ENCODE measurements at places on chromosomes 5 and 9.

- DNase-seq = no peak
Measured at GRCh38 chr9:7342229-7342628, 457.3 kb downstream of the DMAC1 start.

DNA sequence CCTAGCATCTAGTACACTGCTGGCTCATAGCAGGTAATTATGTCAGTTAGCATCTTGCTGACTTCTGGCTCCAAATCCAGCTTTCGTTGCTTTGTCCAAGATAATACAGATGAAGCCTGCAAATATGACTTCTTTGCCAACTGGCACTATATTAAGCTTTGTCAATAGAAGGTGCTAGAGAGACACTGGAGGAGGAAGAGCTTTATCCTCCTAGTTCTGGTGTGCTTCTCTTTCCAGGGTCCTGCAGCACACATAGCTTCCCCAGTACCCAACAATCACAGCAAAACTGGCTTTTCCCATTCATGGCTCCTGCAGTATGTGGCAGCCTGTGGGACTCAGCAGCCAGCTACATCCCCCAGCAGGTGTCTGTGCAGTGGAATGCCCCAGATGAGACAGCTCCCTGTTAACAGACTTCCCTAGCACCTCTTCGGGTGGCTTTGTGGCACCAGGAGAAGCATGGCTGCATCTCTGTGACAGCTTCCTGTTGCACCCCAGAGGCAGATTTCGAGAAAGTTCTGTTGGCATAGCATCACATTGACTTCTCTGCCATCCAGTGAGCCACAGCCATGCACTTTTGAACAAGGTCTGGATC, 147.8 kb downstream of the OXCT1 start:
- DNase-seq = no peak

DNA sequence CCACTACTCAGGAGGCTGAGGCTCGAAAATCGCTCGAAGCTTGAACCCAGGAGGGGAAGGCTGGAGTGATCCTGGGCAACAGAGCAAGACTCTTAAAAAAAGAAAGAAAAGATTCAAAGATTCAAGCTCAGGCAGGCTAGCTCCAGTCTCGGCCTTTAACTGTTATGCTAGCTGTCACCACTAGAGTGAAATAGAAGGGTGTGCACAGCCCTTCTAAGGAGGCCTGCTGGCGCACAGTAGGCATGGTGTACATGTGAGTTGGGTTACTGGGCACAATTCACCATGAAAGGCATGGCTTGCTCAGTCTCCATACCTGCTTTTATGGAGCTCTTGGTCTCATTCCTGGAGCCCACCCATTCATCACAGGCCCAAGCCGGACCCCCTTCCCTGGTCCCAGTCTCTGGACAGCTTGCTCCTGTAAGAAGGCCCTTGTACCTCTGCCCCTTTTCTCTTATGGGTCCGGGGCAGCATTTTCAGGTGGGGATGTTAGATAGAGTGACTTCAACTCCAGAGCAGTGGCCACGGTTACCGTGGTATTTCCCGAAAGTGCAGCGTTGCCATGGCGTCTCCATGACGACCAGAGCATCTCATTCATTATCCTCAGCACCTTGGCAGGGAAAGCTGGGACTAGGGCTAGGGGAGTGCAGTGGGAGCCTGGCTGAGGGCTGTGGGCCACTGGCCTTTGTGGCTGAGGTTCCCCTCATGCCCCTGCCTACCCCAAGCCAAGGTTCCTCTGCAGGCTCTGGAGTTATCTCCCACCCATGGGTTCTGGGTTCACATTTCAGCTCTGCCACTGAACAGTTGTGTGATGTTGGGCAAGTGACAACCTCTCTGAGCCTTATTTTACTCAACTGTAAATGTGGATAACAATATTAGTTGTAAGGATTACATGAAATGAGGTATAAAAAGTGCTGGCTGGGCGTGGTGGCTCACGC, 5.7 kb downstream of the NDST1 start:
- DNase-seq = no peak

- DNase-seq = no peak
Measured at GRCh38 chr9:115548609-115549260, 430.8 kb upstream of the TNC start.

DNA sequence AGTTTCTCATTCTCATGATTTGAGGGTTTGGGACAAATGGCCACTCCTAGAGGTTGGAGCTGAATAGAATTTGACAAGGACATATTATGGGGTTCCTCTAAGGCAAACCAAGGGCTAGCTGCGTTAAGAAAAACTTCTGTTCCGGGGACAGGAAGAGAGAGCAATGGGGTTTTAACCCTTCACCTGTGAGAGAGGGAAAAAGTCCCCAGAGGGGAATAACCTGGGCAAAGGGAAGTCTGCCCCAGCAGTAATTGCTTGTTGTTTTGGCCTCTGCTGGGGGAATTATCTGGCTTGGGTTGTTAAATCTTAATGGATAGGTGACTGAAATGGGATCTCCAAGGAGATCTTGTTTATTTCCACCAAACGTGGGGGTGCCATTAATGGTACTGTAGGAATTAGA, 110.1 kb upstream of the MOCS2 start:
- DNase-seq = no peak

GRCh38 chr5:126445502-126446174, 22.4 kb downstream of the GRAMD2B start:
- no peak for DNase-seq

- DNase-seq = no peak
Measured at GRCh38 chr5:179697108-179697507, 1.7 kb upstream of the CANX start.

- DNase-seq = no peak
Measured at GRCh38 chr9:91677331-91677730, 253.7 kb upstream of the NFIL3 start.

DNA sequence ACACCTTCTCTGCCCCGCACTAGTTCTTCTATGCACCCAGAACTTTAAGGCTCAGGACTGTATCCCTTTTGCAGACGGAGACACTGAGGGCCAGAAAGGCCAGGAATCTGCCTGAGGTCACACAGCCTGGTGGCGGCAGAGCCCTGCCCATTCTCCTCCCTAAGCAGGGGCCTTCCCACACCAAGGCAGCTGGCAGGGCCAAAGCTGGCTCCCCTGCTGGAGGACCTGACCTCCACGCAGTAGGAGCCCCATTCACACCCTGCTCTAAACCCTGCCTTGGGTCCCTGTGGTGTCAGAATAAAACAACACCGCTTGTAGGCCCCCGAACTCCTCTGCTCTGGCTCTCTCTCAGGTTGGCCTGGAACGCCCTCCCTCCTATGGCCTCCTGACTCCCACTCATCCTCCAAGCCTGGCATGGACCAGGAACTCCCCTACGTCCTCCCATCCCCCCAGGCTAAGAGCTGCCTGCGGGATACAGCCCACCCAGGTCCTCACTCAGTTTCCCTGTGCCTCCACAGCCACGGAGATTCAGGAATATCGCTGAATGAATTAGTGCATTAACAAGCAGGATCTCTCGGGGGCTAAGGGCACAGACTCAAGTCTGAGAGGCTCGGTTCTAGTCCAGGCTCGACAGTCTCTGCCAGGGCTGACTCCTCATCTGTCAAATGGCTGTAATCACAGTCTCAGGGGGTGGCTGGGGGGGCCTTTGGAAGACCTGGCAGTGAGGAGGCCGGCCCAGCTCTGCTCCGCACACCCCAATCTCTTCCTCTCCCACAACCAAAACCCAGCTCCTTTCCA, 2.8 kb downstream of the ST6GALNAC6 start:
- no peak for DNase-seq

DNA sequence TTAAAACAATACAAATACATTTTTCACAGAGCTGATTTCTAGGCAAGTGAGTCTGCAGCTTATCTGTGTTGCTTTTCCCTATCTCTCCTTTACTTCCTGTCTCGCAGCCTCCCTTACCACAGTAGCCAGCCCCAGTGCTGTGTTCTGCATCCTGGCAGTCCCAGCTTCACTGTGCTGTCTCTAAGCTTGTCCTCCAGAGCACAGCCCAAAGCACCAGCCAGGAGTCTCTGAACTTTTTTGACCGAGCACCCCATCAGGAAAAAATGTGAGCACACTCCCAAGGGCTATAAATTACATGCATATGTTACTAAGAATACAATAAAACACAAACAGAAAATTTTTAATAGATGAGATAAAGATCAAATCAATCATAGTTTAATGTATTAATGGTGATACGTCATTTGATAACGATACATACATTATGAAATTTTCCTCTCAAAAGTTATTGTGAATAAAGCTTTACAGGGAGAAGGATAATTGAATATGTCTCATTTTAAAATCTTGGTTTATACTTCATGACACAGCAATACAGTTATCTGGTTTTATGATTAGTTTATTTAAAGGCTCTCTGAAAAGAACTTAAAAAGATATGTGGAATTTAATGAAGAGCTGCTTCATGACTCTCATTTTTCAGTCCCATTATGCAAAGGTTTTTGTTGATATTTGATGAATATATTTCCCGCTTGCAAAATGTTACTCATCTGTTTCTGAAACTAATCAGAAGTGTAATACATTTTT, 7.3 kb upstream of the RHOBTB3 start:
- no peak for DNase-seq

GRCh38 chr5:99019812-99020697, 91.2 kb upstream of the CHD1 start:
- no peak for DNase-seq

- DNase-seq = no peak
Measured at GRCh38 chr9:100474082-100474923, 1.4 kb downstream of the TMEFF1 start.

DNA sequence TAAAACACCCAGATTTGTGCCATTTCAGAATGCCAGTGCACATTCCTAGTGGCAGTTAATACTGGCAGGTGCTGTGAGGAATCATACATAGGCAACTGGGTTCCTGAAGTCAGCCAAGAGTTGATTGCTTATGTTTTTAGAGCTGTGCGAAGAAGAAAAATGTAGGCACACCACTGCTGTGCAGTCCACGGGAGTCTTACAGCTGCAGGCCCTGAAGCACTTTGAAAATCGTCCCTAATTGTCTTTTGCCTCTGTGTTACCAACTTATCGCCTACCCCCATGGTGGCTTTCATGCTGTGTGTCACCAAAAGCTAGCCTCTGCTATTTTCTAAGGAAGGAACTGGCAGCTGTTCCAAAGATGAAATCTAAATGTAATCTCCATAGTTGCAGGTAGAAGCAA, 263.9 kb downstream of the ARRDC3 start:
- DNase-seq = no peak

GRCh38 chr5:173689737-173690360, 73.4 kb upstream of the BOD1 start:
- no peak for DNase-seq

DNA sequence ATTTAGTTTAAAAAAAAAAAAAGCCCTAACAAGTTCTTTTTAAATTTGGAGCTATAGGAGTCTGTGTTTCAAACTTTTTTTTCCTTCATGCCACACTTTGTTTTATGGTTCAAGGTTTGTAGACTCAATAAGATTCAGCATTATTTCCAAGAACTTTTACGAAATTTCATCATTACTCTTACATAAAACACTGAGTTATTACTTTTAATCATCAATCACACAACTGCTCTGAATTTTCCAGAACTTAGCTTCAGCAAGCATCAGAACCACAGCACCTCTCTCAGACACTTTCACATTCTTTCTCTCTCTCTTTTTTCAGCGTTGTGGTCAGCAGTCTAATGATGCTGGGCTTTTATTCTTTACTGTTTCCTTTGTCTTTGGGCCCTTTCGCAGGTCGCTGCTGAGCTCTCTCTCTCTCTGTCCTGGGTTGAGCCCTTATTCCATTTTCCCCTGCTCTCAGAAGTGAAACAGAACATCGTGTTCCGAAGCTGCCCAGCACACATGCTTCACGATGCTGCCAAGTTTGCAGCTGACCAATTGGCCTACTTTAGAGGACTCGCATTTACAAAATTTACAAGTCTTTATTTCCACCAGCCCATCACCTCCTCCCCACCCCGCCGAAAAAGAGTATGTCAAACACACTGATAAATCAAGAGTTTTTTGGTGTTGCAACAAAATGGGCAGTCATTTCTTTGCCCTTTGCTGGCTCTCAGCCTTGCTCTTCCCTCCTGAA, 44.6 kb upstream of the PIK3R1 start:
- no peak for DNase-seq

- no peak for DNase-seq
Measured at GRCh38 chr9:109182940-109183798, 16.1 kb upstream of the FRRS1L start.

- no peak for DNase-seq
Measured at GRCh38 chr9:72623156-72623555, 101.7 kb downstream of the TMC1 start.

- DNase-seq = no peak
Measured at GRCh38 chr5:163496286-163496685, 9.1 kb upstream of the MAT2B start.

DNA sequence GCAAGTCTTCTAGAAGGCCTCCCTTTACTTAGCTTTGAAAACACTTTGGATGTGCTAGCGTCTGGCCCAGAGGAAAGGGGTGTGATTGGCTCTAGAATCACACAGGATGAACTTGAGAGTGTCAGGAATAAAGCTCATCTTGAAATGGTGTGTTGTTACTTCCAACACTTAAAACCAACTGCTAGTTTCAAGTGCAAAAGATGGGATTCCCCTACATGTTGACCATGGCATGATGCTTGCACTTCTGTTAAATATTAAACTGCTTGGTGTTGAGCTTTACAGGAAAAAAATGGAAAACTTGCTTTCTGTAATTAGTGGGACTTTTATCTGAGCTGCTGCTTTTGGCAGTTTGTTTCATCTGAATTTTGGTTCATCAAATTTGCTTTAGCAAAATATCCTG, 261.1 kb downstream of the MED10 start:
- DNase-seq = no peak

GRCh38 chr5:45038366-45038987, 229.7 kb downstream of the MRPS30 start:
- no peak for DNase-seq

DNA sequence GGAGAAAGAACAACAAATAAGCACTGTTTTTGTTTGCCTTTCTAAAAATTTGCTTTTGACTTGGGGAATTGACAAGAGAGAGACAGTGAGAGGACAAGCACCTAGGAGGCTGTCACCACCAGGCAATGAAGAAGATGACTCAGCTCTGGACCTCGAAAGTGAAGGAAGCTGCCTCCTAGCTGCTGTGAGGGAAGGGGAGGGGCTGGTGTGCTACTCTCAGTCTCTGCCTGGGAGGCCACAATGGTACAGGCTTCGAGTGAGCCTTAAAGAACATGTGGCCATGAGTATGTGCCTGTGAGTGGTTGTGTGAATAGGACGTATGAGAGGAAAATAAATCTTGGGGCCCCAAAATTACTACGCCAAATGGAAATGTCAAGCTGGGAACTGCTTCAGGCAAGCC, 7.1 kb upstream of the PLK2 start:
- peak; percentile 26 for DNase-seq

GRCh38 chr9:112132356-112132755, 42.7 kb downstream of the SUSD1 start:
- DNase-seq = no peak

- peak; percentile 53 for DNase-seq
Measured at GRCh38 chr9:131410044-131410491, 16.2 kb downstream of the PRRC2B start.

DNA sequence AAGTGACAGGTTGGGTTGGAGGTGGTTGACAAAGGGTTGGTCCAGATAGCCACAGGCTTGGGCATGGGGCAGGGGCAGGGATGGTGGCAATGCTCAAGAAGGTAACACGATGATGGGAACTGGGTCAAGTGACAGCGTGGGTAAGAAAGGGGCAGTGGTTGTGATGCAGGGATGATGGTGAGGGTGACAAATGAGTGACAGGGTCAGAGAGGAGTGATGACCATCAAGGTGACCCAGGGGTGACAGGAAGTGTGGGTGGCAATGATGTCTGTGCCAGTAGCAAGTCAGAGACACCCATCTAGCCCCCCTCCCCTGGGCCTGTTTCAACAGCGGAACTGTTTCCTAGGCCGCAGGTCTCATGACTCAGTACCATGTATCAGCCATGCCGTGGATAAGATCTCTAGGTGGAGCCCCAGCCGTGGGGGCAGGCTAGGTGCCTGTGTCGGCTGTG, 20.5 kb downstream of the AQP3 start:
- DNase-seq = peak; percentile 44

GRCh38 chr5:172499287-172499686, 45.0 kb upstream of the SH3PXD2B start:
- DNase-seq = no peak
